ENCODE measurements at places on chromosomes 4 and X. TPM values are rescaled to one million over a fixed set of nuclear protein-coding genes. Genes with fewer than 3 reads are reported as not detected.

Gene SRD5A3
- total RNA-seq: 2.2 TPM

Gene STS
- 6.9 TPM for total RNA-seq

Gene CXCL6
- 9.6 TPM for total RNA-seq

Gene ZNF718
- total RNA-seq: 7.7 TPM

DNA sequence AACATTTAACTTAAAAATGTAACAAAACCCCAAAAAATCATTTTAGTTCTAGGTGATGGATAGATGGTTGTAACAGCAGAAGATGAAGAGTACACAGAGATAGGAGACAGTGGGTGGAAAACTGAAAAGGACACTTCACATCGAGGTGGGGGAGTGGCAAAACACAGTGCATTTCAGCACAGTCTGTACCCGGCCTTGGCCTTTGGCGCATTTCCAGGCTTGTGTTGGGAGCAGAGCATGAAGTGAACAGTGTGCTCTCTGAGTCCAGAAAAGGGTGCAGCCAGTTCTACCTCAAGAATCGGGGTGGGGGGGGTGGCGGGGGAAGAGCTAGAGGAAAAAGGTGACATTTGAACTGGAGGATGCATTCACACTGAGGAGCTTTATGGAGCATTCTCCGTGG is 4.3 kb downstream of the TSPYL2 start:
- H3K27ac ChIP-seq: peak overlapping the region; percentile 97
- DNase-seq: peak; percentile 92
- H3K4me3 ChIP-seq: peak overlapping the region; percentile 1
- no peaks in the 10 kb centered on the region for H3K27me3 ChIP-seq
- no peaks in the 10 kb centered on the region for H3K4me1 ChIP-seq

- no peaks in the 10 kb centered on the region for H3K27me3 ChIP-seq
- DNase-seq: no peak
- H3K36me3 ChIP-seq: no peaks in the 10 kb centered on the region
- no peak overlapping the region for H3K27ac ChIP-seq
Measured at GRCh38 chrX:31608638-31609037, 536.8 kb upstream of the FTHL17 start.

DNA sequence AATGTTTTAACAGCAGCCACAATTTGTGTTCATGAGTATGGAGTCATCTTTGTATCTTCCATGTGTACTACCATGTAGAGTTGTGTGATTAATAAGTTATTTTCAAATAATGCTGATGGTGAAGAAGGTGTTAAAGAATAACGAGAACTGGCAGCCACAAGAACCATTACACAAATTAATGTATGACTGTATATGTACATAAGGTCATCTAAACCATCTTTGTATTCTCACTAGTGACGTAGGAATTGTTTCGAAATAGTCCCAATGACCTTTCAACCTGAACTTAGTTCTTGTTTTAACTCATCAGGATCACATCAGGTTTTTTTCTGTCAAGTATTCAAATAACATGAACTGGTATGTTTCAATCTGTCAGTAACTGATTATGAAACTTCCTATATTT is 48.3 kb upstream of the NOCT start:
- H3K27ac ChIP-seq: no peak overlapping the region
- DNase-seq: no peak
- H3K4me1 ChIP-seq: no peaks in the 10 kb centered on the region
- H3K4me3 ChIP-seq: no peak overlapping the region

- DNase-seq: no peak
- H3K4me3 ChIP-seq: no peak overlapping the region
- H3K36me3 ChIP-seq: no peaks in the 10 kb centered on the region
- no peak overlapping the region for H3K27ac ChIP-seq
Measured at GRCh38 chrX:45815441-45815840, 614.8 kb upstream of the DIPK2B start.

DNA sequence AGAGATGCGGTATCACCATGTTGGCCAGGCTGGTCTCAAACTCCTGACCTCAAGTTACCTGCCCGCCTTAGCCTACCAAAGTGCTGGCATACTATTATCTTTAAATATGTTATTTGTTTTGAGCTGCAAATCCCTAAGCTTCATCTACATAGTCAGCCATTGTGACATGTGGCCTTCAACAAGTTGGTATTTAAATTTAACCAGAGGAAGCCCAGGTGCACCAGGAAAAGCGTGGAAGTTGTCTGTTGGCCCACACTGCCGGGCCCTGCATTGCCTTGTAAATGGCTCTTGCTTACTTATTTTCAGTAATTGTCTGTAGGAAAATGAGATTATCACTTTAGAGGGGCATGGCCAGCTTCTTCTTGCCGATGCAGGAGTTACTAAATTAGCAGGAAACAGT is 6.0 kb downstream of the WWC2 start:
- no peak overlapping the region for H3K27ac ChIP-seq
- H3K4me3 ChIP-seq: no peak overlapping the region
- no peaks in the 10 kb centered on the region for H3K36me3 ChIP-seq
- no peak for DNase-seq
- H3K4me1 ChIP-seq: peaks cover 20% of the 10 kb centered on the region

DNA sequence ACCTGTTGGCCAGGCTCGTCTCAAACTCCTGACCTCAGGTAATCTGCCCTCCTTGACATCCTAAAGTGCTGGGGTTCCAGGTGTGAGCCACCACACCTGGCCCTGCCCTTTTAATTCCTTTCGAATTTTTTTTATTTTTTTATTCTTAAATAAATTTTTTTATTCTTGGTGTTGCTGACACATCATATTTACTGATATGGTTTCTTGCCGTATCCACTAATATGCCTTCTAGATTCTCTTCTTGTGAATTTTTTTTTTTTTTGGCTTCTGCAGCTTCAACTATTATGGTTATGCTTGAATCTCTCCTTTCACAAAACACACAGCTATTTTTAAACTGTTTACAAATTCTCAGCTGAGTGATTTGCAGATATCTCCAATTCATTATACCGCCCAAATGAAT is 353.4 kb upstream of the ADGRL3 start:
- DNase-seq: no peak
- H3K36me3 ChIP-seq: no peaks in the 10 kb centered on the region
- no peak overlapping the region for H3K27ac ChIP-seq
- H3K4me1 ChIP-seq: no peaks in the 10 kb centered on the region
- no peaks in the 10 kb centered on the region for H3K27me3 ChIP-seq
- H3K4me3 ChIP-seq: no peak overlapping the region

DNA sequence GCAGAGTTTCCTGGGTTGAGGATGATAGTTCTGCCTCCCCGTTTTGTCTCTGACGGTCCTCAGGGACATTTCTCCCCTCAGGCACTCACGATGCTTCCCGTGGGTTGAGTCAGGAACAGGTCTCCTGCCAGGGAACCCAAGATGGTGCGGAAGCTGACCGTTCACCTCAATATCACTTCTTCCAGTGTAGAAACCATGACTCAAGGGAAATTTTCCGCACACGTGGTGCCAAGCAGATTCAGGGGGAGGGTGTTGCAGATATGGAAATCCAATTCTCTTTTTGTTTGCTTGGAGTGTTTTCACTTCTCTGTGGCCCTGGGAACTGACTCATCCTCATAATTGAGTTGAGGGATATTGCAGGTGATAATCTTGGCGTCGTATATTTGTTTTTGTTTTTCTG is 46.7 kb downstream of the CXorf49B start:
- H3K27ac ChIP-seq: no peak overlapping the region
- H3K36me3 ChIP-seq: no peaks in the 10 kb centered on the region
- H3K4me3 ChIP-seq: no peak overlapping the region
- no peaks in the 10 kb centered on the region for H3K4me1 ChIP-seq
- no peaks in the 10 kb centered on the region for H3K27me3 ChIP-seq

DNA sequence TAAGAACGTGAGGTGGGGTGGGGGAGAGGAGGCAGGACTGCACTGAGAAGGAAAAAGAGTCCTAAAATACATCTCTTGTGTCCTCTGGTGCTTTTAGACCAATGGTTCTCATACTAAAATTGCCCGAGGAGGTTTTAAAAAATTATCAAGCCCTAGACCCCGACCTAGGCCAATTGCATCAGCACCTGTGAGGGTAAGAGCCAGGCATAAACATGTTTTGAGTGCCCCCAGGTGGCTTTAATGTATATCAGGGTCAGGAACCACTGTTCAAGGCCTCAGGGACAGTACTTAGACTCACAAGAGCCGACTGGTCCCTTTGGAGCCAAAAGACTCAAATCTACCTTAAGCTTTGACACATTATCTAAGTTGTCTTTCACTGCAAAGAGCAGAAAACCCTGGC is 37.5 kb upstream of the TMEM150C start:
- no peak overlapping the region for H3K4me3 ChIP-seq
- no peak for DNase-seq
- no peaks in the 10 kb centered on the region for H3K4me1 ChIP-seq
- no peaks in the 10 kb centered on the region for H3K36me3 ChIP-seq
- H3K27ac ChIP-seq: no peak overlapping the region

- no peak overlapping the region for H3K27ac ChIP-seq
- DNase-seq: no peak
- no peak overlapping the region for H3K4me3 ChIP-seq
- H3K27me3 ChIP-seq: no peaks in the 10 kb centered on the region
- no peaks in the 10 kb centered on the region for H3K4me1 ChIP-seq
Measured at GRCh38 chr4:123300222-123301039, 96.2 kb upstream of the SPRY1 start.

DNA sequence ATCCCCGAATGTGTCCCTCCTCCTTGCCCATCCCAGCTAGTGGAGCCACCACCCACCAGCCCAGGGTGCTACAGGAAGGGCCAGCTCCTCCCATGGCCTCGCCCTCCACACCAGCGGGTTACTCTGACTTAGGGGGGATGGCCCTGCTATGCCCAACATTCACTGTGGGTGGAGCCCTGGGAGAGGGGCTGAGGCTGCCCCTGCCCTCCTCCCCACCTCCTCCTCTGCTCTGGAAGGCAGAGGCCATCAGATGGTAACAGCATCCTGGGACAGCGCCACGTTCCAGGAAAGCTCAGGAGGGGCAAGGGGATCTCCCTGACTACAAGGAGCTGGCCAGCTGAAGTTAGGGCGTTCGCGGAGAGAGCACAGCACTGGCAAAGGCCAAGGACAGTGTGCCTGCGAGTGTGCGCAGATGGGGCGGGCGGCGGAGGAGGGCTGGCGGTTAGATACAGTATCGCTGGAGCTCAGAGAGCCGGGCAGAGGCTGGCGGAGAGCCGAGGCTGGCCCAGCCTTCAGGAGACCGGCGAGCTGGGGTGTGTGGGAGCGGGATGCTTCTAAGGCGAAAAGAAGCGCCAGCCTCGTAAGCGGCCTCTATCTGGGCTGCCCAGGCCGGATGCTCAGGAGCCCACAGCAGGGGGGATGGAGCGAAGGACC is 1.5 kb downstream of the JAKMIP1 start:
- peak; percentile 54 for DNase-seq
- H3K4me1 ChIP-seq: no peaks in the 10 kb centered on the region
- H3K36me3 ChIP-seq: no peaks in the 10 kb centered on the region
- H3K27ac ChIP-seq: no peak overlapping the region

- H3K4me1 ChIP-seq: no peaks in the 10 kb centered on the region
- no peak for DNase-seq
- H3K27me3 ChIP-seq: no peaks in the 10 kb centered on the region
- H3K27ac ChIP-seq: no peak overlapping the region
- H3K36me3 ChIP-seq: no peaks in the 10 kb centered on the region
Measured at GRCh38 chrX:86507331-86507730, 359.1 kb downstream of the DACH2 start.

DNA sequence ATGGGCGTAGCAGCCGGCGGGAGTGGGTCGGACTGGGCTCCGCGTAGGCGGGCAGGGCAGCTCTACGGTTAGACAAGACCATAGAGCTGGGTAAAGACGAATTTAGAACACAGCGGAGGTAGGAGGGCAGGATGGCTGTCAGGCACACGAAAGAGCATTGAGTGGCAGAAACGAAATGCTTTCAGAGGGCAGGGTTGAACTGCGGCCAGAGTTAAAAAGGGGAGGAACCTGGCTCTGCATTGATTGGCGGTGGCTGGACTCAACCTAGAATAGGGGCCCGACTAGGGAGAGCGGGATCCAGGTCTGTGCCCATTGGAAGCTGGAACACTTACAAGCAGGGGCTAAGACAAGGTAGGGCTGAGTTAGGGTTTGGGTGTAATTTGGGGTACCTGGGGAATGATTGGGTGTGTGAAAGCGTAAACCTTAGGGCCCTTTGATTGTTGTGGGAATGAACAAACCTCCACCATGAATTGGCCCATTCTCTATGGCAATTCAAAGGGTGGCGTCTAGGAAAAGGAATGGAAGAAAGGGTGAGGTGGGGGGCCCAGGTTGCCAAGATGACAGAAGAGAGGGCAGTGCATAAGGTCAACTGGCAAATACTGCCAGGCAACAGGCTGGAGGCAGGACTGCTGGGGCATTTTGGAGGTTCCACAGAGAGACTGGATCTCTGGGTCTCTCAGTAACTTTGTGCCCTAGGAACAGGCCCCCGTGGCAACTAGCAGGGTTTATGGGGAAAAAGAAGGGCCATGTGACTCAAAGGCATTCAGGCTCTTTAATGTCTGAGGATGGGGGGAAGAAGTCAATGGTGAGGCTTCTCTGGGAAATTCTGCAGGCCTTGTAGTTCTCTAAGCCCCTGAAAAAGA is 911 bp upstream of the ELK1 start:
- H3K27me3 ChIP-seq: no peaks in the 10 kb centered on the region
- H3K27ac ChIP-seq: peak overlapping the region; percentile 86
- peaks cover 5% of the 10 kb centered on the region for H3K36me3 ChIP-seq
- DNase-seq: no peak
- peaks cover 18% of the 10 kb centered on the region for H3K4me1 ChIP-seq
- peak overlapping the region; percentile 37 for H3K4me3 ChIP-seq

- no peaks in the 10 kb centered on the region for H3K27me3 ChIP-seq
- H3K36me3 ChIP-seq: no peaks in the 10 kb centered on the region
- no peak overlapping the region for H3K4me3 ChIP-seq
- DNase-seq: no peak
Measured at GRCh38 chr4:123750044-123750443, 353.4 kb downstream of the SPRY1 start.

DNA sequence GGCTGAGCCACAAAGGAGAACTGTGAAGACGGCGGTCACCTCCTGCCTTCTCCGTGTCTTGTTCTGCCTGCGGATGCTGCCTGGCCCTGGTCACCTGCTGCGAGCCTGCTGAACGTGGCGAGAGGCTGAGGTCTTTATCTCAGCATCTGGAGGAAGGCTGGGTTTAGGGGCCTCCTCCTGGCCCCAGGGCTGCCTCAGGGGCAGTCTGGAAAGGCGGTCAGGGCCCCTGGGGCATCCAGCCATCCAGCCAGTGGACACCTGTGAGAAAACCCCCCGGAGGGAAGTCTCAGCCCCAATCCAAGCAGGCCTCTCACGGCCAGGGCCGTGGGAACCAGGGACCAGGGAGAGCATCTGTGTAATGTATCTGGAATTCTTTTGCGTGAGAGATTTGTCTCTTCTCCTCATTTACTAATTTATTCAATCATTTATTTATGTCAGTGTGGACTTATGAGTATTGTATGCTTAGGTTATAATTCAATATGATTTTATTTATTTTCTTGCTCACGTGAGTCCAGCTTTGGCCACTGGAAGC is 11.3 kb downstream of the PDE6B start:
- peak; percentile 21 for DNase-seq
- H3K27me3 ChIP-seq: no peaks in the 10 kb centered on the region
- no peak overlapping the region for H3K4me3 ChIP-seq
- no peak overlapping the region for H3K27ac ChIP-seq
- H3K4me1 ChIP-seq: no peaks in the 10 kb centered on the region
- no peaks in the 10 kb centered on the region for H3K36me3 ChIP-seq
